ENCODE measurements at places on chromosomes 1 and 21.

DNA sequence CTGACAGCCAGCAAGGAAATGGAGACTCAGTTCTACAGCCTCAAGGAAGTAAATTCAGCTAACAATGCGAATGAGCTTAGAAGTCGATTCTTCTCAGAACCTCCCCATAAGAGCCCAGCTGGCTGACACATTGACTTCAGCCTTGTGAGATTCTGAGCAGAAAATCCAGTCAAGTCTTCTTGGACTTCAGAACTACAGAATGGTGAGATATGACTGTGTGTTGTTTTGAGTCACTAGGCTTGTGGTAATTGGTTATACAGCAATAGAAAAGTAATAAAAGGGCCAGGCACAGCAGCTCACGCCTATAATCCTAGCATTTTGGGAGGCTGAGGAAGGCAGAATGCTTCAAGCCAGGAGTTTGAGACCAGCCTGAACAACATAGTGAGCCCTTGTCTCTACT, 161.8 kb upstream of the IVNS1ABP start:
- no peak for DNase-seq

DNA sequence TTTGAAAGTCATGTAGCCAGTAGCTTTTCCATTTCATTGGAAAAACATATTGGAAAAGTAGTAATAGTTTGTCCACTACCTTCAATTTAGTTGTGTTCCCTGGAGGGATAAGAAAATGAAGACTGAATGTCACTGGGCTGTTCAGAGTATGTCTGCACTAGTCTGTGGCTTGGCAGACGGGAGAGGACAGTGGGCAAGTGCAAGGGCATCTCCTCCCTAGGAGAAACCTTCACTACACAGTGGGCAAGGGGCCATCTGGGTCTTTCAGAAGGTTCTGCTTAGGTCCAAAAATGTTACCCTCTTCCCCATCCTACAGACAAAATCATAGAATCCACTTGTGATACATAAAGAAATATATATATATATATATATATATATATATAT, 118.1 kb downstream of the C1orf21 start:
- DNase-seq = no peak

- DNase-seq = no peak
These were observed 90.8 kb upstream of the TNFSF4 start for GRCh38 chr1:173297798-173298391.

GRCh38 chr21:42671778-42672593, 18.6 kb downstream of the PDE9A start:
- no peak for DNase-seq

Data from activated effector memory CD4-positive, alpha-beta T cell treated with Interleukin-2 at 50 U/mL for 16 hours (primary cell).